ENCODE measurements at places on chromosomes 4 and X.

GRCh38 chr4:2450394-2451035 lies 18.4 kb upstream of the RNF4 start:
- DNase-seq = no peak

DNA sequence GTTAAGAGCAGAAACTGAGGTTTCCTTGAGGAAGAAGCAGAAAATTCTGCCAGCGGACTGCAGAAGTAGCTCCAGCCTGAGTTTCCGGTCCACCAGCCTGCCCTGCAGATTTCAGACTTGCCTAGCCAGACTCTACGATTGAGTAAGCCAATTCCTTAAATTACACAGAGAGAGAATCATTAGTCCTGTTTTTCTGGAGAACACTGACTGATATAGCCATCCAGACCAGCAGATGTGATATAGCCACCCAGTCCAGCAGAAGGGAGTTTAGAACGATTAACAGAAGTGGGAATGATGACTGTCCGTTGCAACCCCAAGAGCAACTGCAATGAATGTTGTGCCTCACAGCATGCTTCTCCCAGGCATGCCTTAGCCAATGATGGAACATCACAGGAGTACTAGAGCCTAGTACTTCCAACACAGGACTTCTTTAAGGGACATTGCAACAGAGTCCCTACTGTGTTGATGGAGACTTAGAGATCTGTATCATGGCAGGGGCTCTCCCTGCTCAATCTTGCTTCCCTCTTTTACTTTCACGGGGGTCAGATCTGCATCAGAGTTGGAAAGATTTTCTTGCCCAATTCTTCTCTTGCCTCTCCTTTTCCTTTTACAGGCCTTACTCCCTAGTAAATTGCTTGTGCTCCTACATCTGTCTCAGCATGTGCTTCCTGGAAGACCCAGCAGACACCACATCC lies 264.6 kb upstream of the CLNK start:
- DNase-seq = peak; percentile 7

GRCh38 chr4:41038304-41038703 lies 176.0 kb downstream of the APBB2 start:
- DNase-seq = no peak

DNA sequence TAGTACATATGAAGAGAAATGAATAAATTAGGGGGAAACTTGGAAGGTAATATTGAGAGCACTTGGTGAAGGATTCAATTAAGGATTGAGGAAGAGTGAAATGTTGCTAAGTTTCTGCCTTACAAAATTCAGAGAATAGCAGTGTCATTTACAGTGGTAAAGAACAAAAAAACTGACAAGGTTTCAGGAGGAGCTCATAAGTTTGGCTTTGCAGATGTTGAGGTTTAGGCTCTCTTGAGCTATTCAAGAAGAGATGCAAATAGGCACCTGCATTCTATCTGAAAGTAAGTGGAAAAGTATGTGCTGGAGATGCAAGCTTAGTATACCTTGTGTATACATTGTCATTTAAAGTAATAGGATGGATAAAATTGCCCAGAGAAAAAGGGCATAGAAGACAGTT lies 22.3 kb upstream of the EMCN start:
- DNase-seq = no peak

GRCh38 chr4:27327421-27328181 lies 467.0 kb downstream of the STIM2 start:
- no peak for DNase-seq

DNA sequence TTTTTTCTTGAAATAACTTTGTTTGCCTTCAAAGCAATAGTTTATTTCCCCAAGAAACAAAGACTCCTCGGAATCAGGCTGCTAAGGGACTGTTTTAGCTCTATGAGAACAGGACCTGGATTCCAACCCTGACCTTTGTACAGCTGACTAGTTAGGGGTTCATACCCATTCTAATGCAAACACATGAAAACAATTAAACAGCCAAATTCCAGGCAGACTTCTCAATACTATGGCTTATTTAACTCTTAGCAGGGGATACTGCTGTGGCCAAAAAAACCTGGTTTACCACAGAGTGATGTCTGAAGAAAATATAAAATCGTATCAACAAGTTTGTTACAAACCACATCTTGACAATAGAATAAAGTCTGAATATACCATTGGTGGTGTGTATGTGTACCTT lies 129.6 kb upstream of the INTU start:
- DNase-seq = no peak

- no peak for DNase-seq
Observed at GRCh38 chrX:153608376-153608775, 9.4 kb upstream of the CCNQ start.

GRCh38 chr4:113049421-113050370 lies at the start of gene ANK2:
ANK2 (plus strand) TSS chr4:113049653; CDS start chr4:113049729, 76 bp downstream.
- DNase-seq = peak; percentile 77

DNA sequence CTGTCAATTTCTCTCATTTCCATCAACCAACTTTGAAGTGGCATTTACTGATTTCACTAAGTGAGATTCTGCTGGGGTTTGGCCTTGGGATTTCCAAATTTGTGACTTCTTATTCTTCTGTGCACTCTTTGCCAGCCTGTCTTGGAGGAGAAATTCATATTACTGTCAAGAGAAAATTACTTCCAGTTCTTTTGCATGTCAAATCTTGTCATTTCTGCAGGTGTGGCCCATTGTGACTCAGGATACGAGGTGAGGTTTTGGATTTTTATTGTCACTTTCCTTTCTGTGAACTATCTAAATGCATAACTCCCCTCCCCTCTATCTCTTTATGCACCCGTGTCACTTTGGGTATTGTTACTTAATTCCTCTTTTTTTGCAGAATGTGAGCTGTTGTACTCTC lies 102.6 kb upstream of the GUCY1A1 start:
- no peak for DNase-seq

DNA sequence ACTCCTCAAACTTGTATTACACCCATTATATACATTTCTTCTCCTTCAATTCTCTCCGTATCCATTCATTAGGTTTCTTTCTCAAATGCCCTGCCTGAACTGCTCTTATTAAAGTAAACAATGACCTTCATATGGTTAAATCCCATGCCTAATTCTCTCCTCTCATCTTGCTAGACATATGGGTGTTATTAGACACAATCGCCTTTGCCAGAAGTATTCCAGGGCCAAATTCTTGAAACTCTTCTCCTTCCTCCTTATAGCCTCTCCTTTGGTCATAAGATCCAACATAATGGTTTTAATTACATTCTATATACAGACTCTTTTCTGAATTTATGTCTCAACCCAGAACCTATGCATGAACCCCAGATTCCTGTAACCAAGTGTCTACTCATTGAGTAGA lies 4.8 kb downstream of the ANXA10 start:
- no peak for DNase-seq

GRCh38 chr4:106034751-106035150 lies 139.5 kb downstream of the NPNT start:
- DNase-seq = no peak

DNA sequence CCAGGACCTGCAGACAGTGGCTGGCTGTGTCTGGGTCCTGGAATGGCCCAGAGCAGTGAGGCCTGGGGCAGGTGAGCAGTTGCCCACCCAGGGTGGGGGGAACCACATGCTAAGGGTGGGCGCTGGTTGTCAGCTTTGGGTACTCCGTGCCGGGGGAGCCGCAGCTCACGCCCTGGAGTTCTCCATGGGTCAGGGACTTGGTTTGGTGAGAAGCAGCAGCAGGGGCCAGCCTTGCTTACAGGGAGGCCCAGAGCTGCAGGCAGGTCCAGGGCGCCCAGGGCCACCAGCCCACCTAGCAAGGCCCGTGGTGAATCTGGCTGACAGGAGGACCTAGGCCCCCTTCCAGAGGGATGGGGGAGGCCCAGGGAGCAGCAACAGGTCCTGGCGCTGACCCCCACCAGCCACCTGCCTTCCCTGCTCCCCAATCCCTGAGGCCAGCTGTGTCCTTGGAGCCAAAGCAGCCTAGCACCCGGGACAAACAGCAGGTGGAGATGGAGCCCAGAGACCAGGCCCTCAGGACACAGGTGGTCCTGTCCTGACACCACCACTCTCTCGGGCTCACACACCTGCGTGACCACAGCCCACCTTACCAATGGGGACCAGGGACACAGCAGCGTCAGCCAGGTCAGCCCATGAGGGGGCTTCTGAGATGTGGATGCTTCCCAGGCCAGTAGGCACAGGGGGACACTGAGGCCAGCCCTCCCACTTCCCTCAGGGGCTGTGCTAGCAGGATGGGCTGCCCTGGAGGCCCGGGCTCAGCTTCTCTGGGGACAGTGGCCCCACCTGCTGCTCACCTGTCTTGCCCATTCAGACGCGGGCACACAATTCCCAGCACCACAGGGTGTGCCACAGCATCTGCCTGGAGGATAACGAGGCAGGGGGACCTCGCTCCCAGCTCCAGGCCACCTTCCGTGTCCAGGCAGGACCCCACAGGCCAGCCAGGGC lies 3.5 kb downstream of the MXD4 start:
- no peak for DNase-seq

DNA sequence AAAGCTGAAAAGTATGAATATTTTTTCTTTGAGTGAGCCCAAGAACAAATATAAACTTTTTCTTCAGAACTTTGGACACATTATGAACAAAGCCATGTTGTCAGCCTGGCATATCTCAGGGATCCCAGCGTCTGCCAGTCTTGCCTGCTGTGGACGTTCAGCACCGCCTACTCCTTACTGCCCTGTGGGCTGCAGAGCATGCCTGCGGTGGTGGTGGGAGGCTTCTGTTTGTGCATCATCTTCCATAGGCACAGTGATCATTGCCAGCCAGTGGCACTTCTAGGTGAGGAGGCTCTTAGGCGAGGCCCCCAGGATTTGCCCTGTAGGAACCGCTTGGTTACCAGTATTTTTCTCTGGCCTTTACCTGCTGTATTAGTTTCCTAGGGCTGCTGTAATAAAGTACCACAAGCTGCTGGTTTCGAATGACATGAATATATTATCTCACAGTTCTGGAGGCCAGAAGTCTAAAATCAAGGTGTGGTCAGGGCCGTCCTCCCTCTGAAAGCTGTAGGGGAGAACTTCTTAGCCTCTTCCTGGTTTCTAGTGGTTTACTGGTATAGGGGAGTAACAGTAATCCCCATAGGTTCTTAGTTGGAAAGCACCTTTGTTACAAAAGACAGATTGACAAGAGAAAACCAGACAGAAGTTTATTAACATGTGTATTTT lies 15.4 kb downstream of the ANXA3 start:
- no peak for DNase-seq

- DNase-seq = no peak
Observed at GRCh38 chr4:6576512-6576911, 1.5 kb downstream of the MAN2B2 start.

DNA sequence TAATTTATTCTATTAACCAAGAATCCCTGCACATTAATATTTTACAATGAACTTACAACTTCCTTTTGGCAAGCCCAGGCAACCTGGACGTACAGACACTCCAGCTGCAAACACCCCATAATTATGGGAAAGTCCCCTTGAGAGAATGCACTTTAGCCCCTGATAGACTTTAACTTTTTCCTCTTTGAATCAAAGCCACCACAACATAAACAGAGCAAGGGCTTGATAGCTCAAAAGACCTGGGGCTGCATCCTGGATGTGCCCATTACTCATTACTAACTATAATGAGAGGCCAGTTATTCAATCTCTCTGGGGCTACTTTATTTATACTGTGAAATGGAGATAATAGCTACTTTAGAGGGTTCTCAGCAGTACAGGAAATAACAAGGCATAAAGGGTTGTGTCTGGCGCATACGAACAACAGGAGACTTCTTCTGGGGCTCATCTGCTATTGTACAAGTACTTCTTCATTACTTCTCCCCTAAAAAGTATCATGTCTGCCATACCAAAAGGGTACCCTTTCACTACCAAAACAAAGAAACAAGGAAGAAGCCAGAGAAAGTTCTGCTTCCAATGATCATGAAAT lies 54.9 kb downstream of the CASK start:
- DNase-seq = no peak

GRCh38 chr4:146182443-146182842 lies 6.9 kb downstream of the LSM6 start:
- no peak for DNase-seq

- no peak for DNase-seq
Observed at GRCh38 chr4:160423879-160424451, 1321.1 kb downstream of the RAPGEF2 start.

DNA sequence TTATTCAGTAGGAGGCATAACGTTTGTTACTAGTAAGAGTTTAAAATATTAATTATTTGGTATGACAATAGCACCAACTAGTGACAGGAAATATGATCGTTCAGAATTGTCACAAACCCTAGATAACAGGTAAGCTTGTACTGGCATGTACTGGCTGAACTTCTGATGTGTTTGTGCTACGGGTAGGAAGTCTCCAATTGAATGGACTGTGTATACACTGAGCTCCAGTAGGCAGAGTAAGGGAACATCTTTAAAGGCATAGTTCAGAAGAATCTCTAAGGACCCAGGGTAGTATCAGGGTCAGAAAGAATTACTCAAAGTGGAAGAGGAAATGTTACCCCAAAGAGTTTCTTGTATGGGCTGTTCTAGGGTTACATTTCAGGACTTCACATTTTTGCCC lies 230.4 kb downstream of the EDA2R start:
- DNase-seq = no peak

DNA sequence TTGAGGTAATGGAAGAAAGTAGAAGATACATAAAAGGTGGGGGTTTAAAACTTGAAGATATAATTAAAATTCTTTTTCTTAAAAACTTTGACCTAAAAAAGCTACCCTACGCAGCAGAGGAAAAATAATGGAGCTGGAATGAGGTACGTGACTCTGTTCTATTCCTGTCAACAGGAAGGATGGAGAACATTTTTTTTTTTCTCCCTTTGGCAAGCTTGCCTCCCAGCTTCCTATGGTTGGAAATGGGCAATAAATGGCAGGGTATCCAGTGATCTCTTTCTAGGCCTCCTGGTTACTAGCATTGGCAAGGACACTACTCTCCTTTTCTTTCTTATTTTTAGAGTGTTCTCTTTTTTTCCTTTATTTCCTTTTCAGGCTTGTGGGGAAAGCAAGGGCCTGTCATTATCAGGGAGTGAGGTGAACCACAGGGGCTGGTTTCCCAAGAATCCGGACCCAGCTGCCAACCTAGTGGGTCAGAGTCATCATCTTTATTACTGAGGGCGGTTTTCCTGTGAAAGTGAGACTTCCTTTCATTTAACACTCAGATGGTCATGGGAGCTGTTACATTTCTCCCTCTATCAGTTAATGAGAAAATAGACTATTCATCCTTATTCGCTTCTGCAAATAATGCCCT lies 224.6 kb downstream of the SPRY1 start:
- DNase-seq = no peak

- no peak for DNase-seq
Observed at GRCh38 chr4:159204566-159204965, 101.7 kb downstream of the RAPGEF2 start.

DNA sequence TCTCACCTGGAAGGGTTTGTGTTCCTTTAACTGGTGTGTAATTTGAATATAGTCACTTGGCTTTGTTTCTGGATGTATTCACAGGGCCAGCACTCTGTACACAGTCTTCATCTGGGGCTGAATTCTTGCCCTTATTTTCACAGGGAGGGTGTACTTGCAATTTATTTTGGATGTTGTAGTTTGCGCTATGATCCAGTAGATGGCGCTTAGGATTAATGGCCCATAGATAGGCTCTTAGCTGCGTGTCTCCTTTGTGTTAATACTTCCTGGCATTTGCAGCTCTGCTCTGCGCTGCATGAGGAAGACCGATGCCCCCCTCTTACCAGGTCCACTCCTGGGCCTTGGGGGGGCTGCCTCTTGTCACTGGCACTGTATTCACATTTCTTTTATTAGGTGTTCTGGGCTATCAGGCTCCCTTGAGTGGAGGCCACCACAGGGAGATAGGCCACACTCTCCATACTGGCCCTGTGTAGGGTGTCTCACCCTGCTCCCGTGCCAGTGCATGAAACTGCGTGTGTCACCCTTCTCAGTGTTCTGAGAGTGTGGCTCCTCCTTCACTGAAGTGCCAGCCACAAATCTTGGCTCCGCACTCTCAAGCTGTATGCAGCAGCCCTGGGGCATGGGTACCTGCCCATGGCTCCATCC lies 562.2 kb downstream of the ZIC3 start:
- DNase-seq = peak; percentile 13

GRCh38 chr4:36310216-36310615 lies 28.8 kb downstream of the DTHD1 start:
- DNase-seq = no peak

Data from globus pallidus (tissue), 1 donor.